ENCODE measurements at places on chromosomes 1 and 21.

DNA sequence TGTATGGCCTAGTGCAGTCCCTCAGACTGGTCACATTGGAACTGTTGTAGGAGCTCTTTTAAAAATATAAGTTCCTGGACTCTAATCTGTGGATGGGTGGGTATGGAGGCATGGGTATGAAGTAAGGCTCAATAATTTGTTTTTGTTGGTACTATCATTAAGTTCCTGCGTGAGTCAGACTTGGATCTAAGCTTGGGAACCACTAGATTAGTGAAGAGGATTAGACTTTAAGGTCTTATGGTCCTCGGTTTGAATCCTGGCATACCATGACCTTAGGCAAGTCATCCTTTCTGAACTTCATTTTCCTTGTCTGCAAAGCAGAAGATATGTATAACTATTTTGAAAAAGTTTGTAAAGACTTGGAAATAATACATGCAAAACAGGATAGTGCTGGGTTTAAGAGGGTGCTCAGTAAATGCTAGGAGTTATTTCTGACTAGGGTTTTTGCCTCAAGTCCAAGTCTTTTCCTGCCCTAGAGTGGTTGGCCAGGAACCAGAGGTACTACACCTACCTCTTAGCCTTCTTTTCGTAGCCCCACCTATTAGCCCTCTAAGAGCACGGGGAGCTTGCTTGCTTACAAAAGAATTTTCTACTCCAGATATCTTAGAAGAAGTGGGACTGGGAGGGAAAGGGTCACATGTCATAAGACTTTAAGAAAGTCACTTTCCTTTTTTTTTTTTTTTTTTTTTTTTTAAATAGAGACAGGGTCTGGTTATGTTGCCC is 38.6 kb upstream of the METTL18 start:
- no peak for DNase-seq

DNA sequence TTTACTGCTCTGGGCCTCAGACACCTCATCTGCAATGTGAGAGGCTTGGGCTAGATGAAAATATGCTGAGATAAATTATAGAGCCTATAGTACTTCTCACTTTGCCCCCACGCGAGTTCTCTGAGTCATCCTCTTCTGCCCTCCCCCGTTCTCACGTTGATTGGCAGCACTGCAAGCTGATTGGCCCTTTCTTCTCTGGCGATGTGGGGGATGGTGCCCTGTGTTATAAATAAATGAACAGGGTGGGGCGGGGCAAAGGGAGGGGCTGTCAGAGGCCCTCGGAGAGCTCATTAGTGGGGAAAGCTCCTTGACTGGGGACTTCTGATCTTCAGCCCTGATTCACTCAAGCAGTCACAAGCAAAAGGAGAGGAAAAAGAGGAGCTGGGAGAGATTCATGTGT is 64.3 kb upstream of the ZC3H12A start:
- no peak for DNase-seq

GRCh38 chr1:38028105-38028591 is 15.6 kb downstream of the UTP11 start:
- DNase-seq: no peak

- no peak for DNase-seq
Measured at GRCh38 chr21:33411949-33412430, 8.8 kb downstream of the IFNGR2 start.

- DNase-seq: no peak
Measured at GRCh38 chr1:47725000-47725473, 272.1 kb downstream of the TRABD2B start.

GRCh38 chr1:23403038-23403336 is 21.6 kb downstream of the TCEA3 start:
- no peak for DNase-seq

DNA sequence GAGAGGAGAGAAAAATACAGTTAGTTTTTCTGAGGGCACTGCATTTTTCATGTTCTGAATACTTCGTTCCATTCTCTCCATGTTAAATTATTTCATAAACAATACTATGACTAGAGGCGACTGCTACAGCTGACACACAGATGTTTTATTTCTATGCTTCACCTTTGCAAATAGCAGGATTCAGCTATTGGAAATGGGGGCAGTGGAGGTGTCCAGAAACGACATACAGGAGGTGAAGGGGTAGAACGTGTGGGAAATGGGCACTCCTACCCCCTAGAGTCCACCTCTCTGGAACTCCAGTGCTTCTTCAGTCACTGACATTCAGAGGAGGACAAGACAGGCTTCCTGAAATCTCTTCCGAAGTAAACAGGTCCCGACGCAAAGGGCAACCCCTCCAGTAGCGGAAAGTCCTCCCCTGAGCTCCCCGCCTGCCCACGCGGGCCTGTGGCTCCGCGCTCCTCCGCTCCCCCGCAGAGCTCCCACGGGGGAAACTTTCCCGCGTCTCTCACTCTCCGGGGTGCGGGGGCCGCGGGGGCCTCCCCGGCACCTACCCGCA is 480 bp downstream of the DPYD start:
- DNase-seq: no peak

DNA sequence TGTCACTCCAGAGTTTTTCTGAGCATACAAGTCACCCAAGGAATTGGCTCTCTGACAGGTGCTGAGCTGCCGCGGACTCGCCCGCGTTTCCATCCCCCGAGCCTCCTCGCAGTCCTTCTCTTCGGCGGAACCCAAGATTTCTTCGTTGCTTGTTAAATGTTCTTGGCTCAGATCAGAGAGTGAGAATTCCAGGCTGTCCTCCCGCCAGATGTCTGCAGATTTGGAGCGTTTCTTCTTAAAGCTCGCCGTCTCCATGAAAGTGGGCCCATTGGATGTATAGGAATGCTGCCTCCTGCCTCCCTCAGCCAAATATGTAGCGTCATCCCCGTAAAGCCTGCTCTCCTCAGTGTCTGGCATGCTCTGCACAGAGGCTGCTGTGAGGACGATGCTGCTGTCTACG is 77.8 kb downstream of the TIAM1 start:
- no peak for DNase-seq

DNA sequence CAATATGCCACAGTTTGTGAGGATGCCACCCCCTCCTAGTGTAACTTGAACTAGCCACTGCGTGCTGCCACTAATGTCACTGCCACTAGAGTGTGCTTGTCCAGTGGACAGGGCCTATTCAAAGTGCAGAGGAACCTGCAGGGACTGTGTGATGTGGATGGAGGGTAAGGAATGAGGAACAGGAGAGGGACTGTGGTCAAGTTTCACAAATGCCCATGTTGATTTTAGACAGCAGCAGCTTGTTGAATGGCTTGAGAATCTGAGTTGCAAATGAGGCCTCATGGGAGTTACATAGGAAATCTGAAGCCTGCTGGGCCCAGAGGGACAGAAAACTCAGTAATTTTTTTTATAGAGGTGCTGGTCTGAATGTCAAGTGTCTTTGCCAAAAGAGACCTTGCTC is 112.3 kb downstream of the HHAT start:
- DNase-seq: no peak

- peak; percentile 78 for DNase-seq
Measured at GRCh38 chr1:30321246-30321910, 402.0 kb downstream of the MATN1 start.

- DNase-seq: no peak
Measured at GRCh38 chr1:213464786-213465460, 413.9 kb downstream of the RPS6KC1 start.

- DNase-seq: no peak
Measured at GRCh38 chr1:212007178-212007577, 28.2 kb downstream of the INTS7 start.
